Stimulated activated CD8-positive, alpha-beta memory T cell treated with anti-CD3 and anti-CD28 coated beads, Interleukin-15, amount 100 ng/mL, for 4 hours (primary cell): ENCODE measurements at places on chromosomes 6 and 20.

DNA sequence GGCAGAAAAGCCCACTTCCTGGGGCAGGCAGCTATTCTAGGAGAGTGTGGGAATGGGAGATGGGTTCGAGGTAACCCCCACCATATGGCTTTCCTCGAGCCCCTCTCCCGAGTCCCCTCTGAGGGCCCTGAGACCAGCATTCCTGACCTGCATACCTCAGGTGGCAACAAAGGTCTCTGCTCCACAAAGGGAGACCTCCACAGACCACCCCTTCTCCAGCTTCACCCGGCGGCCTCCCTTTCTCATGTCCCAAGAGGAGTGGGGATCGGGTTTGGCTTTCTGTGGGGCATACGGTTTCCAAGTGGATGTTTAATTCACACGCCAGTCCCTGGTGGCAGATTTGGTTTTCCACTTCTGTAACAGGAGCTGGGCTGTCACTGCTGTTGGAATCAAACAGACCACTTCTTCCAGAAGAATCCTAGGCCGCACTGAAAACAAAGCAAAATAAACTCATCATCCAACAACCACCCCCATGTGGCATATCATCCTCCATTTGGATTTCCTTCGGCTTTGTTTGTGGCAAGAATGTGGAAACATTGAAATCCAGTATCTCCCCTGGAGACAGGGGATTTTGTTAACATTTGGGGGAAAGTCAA is 83.2 kb downstream of the DLL1 start:
- no peak for DNase-seq

DNA sequence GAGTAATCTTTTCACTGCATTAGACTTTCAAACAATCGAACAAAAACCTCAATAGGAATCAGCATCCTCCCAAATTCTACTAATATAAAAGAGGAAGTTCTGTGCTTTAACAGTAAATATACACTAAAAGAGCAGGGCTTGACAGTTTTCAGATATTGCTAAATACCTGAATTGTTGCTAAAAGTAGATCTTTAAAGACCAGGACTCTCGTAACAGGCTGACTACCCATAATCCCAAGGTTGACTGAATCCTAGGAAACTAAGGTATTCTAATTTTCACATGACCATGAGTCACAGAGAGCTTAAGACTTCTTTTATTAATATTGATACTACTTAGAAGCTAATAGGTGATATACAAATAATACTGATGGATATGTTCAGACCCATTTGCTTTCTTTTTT is 10.1 kb downstream of the CD164 start:
- no peak for DNase-seq

GRCh38 chr6:112841553-112842329 is 494.6 kb downstream of the RFPL4B start:
- DNase-seq, result no peak

DNA sequence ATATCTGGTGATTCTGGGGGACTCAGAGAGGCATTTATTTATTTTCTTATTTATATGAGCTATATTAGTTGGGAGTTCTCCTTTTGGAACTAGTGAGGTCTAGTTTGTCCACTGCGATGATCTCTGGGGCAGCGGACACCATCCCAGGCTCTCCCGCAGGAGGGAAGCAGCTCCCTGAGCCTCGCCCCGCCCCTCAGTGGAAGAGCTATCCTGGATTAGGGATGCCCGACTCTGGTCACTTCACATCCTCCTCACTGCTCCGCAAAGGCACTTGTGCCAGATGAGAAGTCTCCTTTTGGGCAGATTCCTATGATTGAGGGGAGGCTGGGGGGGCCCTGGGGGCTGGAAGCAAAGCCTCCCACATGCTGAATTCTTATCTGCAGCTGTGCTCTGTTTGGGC is 3.6 kb upstream of the MAS1 start:
- DNase-seq, result no peak

DNA sequence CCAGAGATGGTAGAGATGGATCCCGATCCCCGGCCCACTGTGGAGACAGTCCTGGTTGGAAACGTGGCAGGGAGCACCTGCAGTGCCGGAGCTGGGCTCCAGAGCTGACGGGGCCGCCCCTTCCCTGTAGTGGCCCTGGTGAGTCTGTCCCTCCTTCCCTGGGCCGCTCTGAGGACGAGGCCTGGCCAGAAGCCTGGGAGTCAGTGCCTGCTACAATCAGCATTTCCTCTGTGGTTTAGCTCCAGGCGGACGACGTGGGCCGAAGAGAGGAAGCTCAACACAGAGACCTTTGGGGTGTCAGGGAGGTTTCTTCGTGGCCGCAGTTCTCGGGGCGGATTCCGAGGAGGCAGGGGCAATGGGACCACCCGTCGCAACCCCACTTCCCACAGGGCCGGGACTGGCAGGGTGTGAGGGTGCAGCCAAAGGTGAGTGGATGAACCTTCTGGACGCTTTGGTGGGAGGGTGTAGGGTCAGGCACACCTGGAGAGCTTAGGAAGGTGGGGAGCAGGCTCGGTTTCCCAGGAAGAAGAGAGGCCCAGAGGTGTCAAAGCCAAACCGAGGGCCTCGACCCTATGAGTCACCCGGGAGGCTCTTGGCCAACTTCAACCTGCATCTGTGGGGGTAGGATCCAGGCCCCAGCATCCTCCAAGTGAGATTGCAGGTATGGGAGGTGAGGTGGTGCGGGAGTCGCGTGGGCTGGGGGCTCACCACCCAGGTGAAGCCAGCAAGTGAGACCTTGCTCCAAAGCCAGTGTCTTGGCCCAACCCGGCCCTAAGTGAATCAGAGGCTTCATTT is 9.9 kb downstream of the PSMA7 start:
- DNase-seq, result no peak

DNA sequence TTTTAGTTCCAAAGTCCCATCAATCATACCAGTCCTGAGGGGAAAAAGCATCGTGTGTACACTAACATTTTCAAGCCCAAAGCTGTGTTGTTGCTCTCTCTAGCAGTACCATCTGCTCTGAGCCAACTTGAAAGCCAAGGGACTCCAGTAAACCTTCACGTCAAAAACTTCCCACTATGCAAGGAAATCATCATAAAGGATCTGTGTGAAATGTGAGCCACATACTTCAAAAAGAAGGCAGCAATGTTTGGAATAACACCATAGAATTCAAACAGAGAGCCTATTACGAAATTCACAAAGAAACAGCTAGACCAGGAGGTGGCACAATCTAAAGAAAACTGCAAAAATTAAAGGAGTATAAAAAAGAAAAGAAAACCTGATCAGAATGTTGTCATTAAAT is 399.8 kb upstream of the EPHA7 start:
- no peak for DNase-seq

DNA sequence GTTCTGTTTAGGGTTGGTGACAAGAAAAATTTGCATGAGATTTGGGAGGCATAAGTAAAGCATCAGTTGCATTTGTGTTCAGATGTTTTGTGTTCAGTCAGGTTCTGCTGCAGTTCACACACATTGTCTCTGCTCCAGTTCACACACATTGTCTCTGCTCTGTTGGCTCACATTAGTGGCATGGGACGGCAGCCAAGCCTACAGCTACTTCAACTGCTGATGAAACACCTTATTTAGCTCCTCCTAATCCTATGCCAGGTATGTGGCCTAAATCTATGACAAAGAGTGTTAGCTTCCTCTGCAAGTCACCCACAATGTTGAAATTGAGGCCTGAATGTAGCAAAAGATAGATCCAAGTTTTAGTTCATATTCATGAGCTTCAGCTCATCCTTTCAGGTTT is 278.1 kb upstream of the SYNCRIP start:
- no peak for DNase-seq

- DNase-seq, result no peak
These were observed 44.8 kb downstream of the TXNDC5 start for GRCh38 chr6:7865781-7866180.

DNA sequence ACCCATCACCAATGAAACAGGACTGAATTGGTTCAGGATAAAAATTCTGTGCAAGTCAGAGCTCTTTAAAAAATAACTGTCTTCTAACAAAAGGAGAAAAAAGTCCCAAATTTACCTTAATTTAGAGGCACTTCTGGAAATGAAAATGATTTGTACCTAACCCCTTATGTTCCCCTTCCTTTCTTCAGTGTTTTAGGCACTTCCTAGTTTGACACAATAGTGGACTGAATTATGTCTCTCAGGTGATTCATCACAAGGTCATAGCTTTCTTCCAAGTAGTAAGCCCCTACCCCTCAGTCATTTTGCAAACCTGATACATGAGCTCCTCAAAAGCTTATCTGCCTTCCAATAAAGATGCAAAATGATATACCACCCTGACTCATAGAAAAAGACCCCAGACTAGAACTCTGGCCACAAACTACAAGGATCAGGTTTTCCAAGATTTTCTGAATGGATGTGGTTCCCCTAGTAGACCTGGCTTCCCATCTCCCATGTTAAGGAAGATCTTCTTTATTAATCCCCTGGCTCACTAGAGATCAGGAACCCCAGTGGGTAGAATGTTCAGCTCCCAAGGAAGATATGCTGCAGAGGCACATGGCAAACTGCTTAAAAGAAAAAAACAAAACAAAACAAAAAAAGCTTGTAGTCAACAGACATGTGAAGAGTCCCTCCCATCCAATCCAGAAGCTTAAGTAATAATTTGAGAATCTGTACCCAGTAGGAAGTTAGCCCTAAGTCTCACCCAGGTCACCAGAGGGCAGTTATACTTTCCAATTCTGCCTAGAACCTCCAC is 3.6 kb downstream of the PPP1R10 start:
- no peak for DNase-seq

DNA sequence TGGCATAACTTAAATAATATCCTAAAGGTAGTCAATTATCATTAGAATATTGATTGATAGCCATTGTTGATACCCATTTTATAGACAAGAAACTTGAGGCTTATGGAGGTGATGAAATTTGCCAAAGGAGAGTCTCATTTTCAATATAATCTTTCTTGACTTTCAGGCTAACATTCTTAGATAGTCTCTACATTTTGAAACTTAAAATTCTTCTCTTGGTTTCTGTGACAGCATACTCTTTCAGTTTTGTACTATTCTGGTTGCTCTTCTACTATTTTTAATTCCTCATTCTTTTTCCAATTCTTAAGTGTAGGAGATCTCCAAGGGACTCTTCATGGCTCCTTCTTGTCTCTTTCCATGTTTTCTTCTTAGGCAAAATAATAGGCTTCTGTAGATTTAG is 3.7 kb upstream of the SH3BGRL2 start:
- no peak for DNase-seq

GRCh38 chr6:52409499-52409898 is 10.6 kb upstream of the EFHC1 start:
- no peak for DNase-seq

DNA sequence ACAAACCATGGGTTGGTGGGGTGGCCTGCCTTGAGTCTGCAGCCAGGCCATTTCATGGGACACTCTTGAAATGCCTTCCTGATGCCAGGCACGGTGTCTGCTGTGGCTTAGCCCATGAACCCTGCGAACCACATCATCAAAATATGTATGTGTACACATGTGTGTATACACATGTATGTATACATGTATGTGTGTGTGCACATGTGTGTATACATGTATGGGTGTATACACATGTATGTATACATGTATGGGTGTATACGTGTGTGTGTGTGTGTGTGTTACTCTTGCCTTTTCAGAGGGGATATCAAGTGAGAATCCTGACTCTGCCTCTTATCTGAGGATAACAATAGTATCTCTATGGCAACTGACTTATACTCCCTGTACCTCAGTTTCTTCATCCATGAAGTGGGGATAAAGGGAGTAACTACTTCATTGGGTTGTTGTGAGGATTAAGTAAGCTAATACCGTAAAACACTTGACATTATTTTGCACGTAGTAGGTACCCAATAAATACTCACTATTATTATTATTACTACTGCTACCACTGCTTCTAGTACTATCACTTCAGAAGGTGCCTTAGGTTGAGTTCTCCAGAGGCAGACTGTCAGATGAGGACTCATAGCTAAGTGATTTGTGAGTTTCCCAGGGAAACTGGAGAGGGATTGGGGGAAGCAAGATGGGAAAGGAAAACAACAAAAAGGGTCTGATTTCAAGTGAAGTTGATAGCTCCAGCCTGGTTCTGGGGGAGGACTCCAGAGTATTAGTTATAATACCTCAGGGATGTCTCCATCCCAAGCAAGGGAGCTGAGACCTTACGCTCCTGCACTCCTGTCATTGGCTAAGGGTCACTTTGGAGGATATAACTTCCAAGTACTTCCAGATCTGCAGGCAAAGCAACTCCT is 110.5 kb downstream of the VEGFA start:
- DNase-seq, result no peak

GRCh38 chr6:122322824-122323223 is 76.6 kb upstream of the HSF2 start:
- DNase-seq, result no peak

- DNase-seq, result peak; percentile 12
These were observed 5.6 kb upstream of the VNN2 start for GRCh38 chr6:132763269-132763668.
